CD4-positive, alpha-beta T cell treated with Interleukin-12 subunit alpha and Interleukin-12 subunit beta, for 1 hour (primary cell): ENCODE measurements at places on chromosomes 2 and 18.

- no peak for DNase-seq
Observed at GRCh38 chr2:116467243-116467642, 1347.2 kb upstream of the DDX18 start.

DNA sequence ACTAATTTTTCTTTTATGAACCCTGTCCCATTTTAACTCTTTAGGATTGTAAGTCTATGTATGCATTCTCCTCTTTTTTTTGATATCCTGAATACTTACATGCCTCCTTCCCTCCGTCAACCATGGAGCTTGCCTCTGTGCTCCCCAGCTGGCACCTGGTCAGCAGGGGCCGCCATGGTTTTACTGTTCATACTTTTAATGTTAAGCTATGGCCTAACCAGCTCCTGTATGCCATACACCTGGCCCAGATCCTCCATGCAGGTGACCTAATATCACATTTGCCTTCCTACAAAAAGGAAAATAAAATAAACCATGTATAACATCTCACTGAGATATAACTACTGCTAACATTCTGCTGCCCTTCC lies 283.1 kb upstream of the TRIB2 start:
- DNase-seq, result no peak

- no peak for DNase-seq
Observed at GRCh38 chr18:56124186-56124585, 514.2 kb downstream of the TXNL1 start.

DNA sequence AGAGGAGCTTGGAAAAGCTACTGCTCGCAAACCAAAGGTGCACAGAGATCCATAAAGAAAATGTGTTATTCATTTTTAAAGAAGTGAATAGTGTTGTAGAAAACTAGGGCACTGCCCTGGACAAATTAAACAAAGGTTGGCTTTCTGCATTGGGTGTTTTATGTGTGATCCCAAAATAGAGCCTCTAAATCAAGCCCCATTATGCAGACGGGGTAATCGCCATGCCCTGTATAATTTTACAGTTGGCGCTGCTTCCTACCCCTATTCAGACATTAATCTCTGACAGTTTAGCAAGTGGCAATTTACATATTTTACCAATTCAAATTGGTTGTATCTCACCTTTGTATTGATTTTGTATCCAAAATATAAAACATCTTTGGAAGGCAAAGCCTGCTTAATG lies 109.1 kb downstream of the PID1 start:
- no peak for DNase-seq

DNA sequence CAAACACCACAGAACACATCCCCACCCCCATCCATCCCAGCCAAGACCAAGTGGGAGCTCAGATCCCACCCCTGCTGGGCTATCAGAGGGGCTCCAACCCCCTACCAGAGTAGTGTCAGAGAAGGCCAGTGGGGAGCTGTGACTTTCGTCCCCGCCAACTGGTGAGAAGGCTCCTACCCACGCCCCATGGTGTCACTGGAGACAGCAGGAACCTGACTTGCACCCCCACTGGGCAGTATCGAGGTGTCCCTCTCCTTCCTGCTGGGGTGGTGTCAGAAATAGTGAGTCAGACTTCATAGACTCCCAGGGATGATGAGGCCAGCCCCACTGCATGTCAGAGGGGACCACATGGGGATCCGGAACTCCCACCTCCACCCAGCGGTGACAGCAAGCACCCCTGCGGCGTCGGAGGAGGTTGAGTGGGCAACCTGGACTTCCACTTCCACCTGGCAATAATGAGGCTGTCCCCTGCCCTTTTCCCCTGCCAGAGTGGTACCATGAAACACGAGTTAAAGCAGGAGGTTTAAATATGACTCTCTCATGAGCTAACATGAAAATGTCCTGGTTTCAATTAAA lies 106.7 kb downstream of the CTIF start:
- DNase-seq, result no peak

DNA sequence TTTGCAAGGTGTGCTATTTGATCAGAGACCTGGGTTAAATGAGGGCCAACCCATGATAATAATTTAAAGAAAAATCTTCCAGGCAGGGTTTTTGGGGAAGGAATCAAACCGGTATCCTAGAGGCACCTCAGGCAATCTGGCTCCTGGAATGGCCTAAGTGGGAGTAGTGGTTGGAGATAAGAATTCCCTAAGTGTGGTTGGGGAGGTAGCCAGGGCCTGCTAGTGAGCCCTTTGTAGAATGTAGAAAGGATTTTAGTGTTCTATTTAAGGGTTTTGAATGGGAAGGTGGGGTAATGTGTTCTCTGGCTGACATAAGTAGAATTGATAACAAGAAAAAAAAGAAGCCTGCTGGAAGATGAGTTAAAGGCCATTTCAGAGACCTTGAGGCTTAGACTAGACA lies 422.2 kb downstream of the XIRP2 start:
- DNase-seq, result no peak

- no peak for DNase-seq
Observed at GRCh38 chr2:85178980-85179411, 45.8 kb downstream of the TCF7L1 start.

GRCh38 chr18:6200204-6200774 lies 214.4 kb downstream of the L3MBTL4 start:
- no peak for DNase-seq

- no peak for DNase-seq
Observed at GRCh38 chr2:192327576-192327975, 132.8 kb upstream of the TMEFF2 start.

GRCh38 chr2:129247751-129248150 lies 731.7 kb upstream of the RAB6C start:
- no peak for DNase-seq

DNA sequence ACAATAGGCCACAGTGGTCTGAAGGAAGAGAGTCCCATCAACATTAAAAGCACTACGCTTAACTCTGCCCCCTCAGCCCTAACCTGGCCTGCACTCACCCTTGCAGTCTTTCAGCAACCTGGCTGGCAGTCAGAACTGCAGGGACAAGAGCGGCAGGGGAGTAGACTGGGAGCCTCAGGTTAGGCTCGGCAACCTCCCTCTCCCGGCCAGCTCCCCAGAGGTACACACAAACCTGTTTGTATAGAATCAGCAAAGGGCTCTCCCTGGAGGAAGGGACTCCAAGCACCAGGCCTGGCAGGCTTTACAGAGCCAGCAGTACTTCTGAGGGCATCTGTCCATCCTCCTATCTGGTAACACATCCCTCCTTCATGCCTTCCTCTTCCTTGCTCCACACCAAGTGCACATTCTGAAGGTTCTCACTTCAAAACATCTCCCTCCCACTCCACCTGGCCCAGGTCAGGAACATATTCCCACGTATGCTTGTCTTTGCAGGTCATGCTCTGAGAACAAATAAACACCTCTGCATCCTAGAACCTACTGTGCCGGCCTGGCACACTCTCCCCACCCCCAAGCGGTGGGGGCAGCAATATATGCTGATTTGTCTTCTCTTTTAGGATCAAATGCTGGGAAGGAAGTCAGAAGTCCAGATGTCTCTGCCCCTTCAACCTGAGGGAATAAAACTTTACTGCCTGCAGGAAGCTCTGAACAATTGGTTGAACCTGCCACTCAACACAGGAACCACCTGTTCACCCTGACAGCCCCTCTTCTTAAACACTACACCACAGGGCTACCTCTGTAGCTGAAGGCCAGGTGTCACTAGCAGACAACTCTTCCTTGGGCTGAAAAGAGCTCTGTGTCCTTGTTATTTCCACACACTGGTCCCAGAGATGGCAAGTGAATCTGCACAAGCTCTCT lies 12.6 kb upstream of the SFXN5 start:
- no peak for DNase-seq

DNA sequence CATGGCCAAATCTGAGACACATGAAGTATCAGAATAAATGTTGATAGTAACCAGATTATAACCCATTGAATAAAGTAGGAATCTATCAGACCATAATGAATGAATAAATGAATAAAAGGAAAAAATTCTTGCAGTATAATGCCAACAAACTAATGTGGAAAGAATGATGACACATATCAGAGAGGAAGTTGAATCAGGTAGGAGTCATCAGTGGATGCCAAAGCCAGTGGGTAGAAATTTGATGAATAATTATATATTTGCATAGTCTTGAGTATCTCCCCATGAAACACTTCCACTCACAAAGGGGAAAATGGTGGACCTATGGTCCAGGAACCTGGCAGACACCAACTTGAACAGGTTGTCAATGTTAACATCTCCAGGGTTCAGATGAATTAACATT lies 68.6 kb downstream of the GALNT3 start:
- no peak for DNase-seq

DNA sequence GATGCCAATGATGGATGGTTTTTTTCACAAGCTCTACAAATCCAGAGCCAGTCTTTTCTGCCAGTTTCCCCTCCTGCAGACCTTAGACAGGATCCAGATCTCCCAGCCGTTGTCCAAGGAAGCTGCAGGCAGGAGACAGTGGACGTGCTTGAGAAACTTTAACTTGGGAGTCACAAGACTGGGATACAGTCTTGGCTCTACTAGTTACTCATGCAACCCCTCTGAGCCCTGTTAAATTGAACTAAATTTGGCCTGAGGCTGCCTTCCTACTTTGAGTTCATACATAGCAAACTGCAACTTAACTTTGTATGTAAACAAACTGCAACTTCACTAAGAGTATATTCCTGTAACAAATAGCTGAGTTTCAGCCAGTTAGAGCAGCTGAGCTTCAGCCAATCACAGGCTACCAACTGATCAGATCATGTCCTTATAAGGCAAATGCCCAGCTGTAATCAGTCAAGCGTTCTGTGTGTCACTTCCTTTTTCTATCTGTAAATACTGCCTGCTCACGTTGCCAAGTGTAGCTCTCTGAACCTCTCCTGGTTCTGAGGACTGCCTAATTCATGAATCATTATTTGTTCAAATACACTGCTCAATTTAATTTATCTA lies 140.9 kb downstream of the CAPN13 start:
- DNase-seq, result no peak

- no peak for DNase-seq
Observed at GRCh38 chr2:172047566-172048507, 37.5 kb upstream of the DLX1 start.

DNA sequence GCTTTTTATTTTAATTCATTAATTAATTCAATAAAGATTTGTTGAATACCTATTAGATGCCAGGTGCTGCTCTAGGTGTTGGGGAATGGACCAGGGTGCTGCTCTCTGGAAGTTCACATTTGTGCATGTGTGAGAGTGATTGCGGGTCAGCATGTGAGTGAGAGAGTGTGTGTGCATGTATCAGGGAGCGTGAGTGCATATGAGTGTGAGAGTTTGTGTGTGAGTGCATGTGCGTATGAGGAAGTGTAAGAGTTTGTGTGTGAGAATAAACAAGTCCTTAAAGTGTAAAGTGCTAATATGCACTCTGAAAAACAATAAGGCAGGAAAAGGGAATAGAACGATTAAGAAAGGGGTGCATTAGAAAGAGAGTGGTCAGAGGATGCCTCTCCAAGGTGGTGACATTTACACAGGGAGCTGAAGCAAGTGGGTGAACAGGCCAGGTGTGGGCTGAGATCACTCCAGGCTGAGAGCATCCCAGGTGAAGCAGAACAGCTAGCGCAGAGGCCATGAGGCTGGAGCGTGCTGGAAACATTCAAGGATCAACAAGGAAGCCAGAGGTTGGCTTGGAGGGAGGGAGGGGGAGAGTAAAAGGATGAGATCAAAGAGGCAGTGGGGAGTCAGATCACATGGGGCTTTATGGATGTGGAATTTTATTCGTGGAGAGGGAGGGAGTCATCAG lies 50.5 kb upstream of the SLC1A4 start:
- no peak for DNase-seq

- DNase-seq, result no peak
Observed at GRCh38 chr2:158319269-158319668, 137.3 kb downstream of the CCDC148 start.

- DNase-seq, result no peak
Observed at GRCh38 chr2:4670331-4670730, 967.0 kb downstream of the DCDC2C start.

GRCh38 chr18:41820784-41821183 lies 134.2 kb upstream of the PIK3C3 start:
- DNase-seq, result no peak

GRCh38 chr2:71685073-71685848 lies 231.9 kb downstream of the DYSF start:
- DNase-seq, result no peak
